GDM1 (cell line): ENCODE measurements at places on chromosomes 3 and 15.

GRCh38 chr3:173258697-173259096, 117.7 kb upstream of the SPATA16 start:
- no peak for DNase-seq

DNA sequence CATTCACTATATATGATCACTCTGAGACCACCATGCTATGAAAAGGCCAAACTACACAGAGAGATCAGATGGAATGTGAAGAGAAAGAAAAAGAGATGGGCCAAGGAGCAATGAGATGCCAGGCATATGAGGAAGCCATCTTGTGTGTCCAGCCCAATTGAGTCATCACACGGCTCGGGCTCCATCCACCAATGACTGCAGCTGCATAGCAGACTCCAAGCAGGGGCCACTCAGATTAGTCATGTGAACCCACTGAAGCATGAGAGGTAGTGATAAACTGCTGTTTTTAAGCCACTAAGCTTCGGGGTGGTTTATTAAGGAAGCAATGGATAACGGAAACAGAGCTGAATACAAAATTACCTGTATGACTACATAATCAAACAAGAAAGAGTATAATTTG, 185.9 kb downstream of the SUCLG2 start:
- DNase-seq, result no peak

GRCh38 chr3:143298886-143299535, 179.4 kb downstream of the CHST2 start:
- DNase-seq, result peak; percentile 20

GRCh38 chr15:60908332-60908731, 320.8 kb downstream of the RORA start:
- DNase-seq, result no peak

- no peak for DNase-seq
These were observed at the start of gene NTRK3 for GRCh38 chr15:88256279-88257230. Gene NTRK3, minus strand, starts transcription at chr15:88256739. Its CDS starts 586 bp downstream, at chr15:88256153.

GRCh38 chr15:70253461-70254156, 155.9 kb upstream of the TLE3 start:
- no peak for DNase-seq

- DNase-seq, result no peak
These were observed at the start of gene PARP15 for GRCh38 chr3:122577409-122578031. Gene PARP15, plus strand, starts transcription at chr3:122577650. Its CDS starts 18 bp downstream, at chr3:122577668.

DNA sequence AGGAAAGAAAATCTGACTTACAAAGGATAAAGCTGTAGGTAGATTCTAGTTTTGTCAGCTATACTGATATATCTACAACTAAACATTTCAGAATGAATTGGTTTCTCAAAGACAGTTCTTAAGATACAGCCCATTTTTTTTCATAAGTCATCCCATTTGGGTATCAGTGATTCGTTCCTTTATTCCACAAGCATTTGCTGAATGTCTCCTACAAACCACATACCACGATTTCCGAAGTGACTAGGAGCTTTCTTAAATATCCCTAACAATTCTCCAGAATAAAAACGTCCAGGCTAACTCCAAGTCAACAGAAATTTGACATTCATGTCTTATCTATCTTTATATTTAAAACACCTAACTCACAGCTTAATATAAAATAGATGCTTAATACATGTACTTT, 59.8 kb downstream of the TP53BP1 start:
- DNase-seq, result no peak

DNA sequence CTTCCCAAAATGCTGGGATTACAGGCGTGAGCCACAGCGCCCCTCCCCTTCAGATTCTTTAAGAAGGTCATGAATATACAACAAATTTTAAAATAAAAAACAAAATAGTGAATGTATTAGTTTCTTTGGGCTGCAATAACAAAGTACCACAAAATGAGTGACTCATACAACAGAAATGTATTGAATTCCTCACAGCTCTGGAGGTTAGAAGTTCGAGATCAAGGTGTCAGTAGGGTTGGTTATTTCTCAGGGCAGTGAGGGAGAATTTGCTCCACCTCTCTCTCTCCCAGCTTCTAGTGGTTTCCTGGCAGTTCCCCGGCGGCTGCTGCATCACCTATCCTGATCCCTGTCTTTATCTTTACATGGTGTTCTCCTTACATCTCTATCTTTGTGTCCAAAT, 804.0 kb downstream of the ROBO1 start:
- DNase-seq, result no peak

DNA sequence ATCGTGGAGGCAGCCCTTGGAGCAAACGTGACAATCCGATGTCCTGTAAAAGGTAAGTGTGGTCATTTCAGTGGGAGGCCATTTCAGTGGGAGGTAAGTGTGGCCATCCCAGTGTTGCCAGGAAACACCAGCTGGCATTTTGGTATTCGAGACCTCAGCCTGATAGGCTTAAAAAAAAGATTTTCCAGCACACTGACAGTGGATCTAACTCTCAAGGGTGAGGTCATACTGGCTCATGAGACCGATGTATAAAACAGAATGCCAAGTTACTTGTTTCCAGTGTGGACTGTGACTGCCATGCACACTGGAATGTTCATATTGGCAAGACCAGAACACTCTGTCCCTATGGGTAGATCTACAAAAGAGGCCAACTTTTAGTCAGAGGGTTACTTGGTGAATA, 244.4 kb upstream of the GOLGA6L4 start:
- no peak for DNase-seq

DNA sequence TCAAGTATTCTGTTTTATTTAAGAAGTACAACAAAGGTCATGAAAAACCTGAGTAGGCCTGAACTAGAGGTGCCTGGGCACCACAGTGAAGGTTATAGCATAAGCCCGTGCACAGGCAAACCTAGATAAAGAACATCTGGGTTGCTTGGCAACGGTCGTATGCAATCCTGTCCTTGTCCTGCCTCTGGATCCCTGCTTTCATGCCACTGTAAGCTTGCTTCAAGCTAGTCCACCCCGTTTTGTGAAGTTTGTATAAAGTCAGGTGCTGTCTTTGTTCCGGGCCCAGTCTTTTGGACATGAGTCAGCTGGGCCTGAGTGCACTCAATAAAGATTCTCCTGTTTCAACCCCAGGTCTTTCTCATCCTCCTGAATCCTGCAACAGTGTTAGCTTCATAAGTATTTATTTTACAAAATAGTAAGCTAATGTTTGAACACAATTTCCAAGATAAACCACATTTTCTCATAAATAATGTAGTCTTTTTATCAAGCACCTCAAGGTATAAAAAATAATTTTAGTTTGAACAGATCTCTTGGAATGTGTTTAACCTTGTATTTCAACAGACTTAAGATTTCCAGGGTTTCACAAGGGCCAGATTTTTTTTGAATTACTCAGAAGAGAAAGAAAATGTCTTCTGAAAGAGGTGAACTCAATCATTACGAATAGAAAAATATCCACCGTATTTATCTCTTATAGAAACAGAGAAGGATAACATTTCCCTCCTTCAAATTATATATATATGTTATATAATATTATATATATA, 14.3 kb upstream of the SLC9C1 start:
- no peak for DNase-seq

GRCh38 chr3:175255698-175256097, 396.6 kb downstream of the NAALADL2 start:
- no peak for DNase-seq

DNA sequence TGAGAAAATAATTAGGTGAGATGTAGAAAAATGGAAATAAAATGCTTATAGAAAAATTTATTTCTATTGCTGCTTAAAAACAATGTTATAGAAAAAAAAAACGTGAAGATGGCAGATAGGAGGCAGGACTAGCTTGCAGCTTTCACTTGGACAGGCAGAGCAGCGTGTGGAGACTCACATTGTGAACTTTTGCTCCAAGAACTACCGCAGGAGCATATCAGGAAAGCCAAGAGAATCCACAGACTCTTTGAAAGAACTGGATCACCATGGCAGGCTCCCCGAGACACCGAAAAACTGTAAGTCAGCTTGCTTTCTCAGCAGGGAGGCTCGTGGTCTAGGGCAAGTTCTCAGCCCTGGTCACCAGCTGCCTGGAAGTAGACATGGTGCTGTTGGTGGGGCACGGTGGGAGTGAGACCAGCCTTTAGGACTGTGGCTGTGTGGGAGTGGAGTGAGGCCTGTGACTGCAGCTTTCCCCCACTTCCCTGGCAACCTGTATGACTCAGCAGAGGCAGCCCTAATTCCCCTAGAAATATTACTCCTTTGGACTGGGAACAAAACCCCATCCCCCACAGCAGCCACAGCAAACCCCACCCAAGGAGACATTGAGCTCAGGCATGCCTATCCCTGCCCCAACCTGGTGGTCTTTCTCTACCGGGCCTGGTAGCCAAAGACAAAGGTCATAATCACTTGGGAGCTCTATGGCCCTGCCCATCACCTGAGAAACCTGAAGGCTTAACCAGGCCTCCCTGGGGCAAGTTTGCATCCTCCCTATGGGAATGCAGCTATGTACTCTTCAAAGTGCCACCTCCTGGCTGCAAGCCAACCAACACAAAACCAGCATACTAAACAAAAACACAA, 22.8 kb downstream of the STRIT1 start:
- DNase-seq, result no peak
